Muscle of back (tissue), 13 donors: ENCODE measurements at places on chromosomes 2 and 18.

DNA sequence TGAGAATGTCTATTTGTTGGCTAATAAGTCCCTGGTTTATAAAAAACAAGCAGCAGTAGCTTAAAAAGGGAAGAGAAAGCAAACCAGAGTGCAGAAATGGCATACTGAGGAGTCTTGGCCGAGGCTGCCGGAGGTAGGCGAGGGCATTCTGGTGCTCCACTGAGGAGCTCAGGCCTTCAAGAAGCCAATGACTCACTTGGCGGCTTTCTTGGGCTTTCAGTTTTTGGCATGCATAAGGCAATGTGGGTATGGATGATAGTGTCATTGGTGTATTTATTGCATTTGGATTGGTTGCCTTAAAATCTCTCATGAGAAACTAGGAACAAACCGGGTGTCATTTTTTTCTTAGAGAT is 119.6 kb upstream of the ARL5A start:
- DNase-seq: no peak

GRCh38 chr2:121073320-121074210 is 211.4 kb downstream of the TFCP2L1 start:
- DNase-seq: no peak

DNA sequence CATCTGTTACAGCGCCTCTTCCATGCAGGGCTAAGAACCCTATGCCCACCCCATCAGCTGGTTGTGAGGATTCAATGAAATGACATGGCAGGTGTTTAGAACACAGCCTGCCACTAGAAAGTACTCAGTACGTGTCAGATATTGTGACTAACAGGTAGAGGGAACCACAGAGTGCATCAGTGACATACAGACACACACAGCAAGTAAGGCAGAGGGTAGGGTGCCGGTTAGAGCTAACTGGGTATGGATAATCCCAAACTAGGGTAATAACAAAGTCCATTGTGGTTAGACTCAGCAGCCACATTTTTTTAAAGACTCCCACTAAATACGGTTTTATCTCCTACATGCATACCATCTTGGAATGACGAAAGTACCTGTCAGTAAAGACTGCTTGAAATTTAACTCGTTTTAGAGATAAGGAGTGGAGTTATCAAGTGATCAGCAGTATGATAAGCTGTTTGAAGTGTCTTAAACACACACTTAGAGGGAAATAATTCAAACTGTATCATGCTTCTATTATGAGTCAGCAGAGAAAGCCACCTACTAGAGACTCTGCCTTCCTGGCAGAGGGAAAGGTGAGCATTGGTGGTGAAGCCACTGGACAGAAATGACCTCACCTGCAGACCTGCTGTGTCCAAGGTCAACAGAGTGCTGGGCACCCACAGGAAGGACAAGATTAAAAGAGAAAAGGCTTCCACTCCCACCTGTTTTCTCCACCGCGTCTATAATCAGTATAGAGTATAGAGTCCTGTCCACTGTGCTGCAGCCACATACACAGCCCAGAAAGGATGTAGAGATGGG is 20.6 kb downstream of the MPPE1 start:
- DNase-seq: no peak

DNA sequence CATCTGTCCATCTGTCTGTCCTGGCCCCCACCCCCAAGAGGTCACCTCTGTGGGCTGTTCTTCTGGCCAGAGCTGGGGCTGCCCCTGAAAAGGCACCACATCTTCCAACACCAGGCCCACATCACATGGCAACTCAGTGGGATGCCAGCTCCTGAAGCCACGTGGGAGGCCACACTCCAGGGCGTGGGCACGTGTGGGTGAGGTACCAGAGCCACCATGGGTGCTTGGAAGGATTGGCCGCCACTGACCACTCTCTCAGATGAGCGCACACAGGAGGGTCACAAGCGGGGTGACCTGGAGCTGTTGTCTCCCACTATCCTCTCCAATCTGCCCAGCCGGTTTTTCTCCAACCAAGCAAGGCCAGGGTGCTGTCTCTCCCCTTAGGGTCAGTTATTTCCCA is 197.9 kb downstream of the TFCP2L1 start:
- no peak for DNase-seq

- DNase-seq: no peak
These were observed 124.4 kb downstream of the DIS3L2 start for GRCh38 chr2:232085826-232086425.

- DNase-seq: no peak
These were observed 368.8 kb downstream of the LNPK start for GRCh38 chr2:175633227-175633626.

DNA sequence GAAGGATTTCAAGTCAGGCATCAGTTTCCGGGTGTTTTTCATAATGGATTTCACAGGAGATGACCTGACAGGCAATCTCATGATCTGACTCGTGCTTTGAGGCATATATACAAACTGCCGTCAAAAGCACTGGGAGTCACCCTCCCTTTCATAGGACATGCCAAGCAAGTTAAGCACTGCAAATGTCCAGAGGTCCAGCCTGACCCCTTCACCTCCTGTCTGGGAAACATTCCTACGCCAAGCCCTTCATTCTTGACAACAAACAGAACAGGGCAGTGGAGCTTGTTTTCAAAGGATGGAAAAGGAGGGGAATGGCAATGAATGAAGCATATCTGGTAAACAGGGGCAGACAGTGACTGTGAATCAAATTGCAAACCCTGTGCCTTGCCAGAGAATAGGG is 963.6 kb downstream of the BCL11A start:
- DNase-seq: no peak

DNA sequence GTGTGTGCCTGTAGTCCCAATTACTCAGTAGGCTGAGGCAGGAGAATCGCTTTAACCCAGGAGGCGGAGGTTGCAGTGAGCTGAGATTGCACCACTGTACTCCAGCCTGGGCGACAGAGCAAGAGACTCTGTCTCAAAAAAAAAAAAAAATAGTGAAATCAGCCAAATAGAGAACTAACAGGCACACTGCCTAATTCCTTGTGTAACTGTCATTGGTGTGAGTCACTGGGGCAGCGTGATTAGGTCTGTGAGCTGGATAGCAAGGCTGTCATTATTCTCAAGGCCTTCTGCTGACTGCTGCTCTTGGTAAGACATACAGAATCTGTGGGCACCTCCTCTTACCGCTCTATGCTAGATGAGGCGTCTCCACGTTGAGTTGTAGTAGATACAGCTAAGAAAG is 270.3 kb downstream of the NEDD4L start:
- DNase-seq: peak; percentile 46

DNA sequence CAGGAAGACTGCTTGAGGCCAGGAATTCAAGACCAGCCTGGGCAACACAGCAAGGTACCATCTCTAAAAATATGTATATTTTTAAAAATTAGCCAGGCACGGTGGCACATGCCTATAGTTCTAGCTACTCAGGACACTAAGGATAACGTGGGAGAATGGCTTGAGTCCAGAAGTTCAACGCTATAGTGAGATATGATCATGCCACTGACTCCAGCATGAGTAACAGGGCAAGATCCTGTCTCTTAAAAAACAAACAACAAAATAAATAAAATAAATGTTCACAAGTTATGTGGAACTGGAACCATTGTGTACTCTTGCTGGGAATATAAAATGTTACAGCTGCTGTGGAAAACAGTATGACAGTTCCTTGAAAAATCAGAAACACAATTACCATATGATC is 47.2 kb downstream of the USP34 start:
- no peak for DNase-seq

DNA sequence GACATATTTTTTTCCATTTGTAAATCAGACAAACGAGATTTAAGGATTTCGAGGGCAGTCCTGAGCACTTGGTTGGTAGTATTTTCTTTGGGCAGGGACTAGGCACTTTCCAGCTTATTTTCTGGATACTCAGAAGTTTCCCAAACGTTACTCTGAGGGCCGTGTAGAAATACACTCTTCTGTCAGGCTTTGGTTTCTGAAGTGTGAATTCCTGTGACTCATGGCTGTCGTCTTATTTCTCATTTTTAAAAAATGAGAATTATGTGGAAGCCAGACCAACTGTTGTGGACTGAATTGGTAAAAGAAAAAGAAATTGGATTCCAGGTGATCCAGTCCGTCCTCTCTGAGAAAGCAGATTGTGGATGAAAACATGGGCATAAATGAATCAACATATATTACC is 658.6 kb upstream of the FANCL start:
- DNase-seq: no peak

DNA sequence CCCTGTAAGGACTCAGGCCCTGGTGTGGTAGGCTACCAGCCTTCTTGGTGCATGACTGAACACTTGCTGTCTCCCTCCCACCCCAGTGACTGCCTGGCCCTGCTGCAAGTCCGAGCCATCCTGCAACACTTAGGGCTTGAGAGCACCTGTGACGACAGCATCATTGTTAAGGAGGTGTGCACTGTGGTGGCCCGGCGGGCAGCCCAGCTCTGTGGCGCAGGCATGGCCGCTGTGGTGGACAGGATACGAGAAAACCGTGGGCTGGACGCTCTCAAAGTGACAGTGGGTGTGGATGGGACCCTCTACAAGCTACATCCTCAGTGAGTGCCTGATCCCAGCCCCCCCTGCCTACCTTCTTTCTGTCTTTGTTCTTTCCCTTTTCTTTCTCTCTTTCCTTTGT is 55.2 kb downstream of the HK2 start:
- DNase-seq: no peak

DNA sequence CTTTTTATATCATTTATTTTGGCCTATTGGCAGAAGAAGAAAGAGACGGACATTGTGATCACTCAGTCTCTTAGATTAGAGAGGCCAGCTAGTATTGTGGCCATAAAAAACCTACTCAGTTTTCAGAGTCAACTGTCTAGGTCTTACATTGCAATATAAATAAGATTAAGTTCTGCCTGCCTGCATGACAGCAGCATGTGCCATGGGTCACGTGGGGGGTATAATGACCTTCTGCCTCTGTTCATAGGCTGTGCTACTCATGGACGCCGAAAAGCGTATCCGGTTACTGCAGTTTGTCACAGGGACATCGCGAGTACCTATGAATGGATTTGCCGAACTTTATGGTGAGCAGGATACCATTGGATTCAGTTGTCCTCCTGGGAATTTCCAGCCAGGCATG is 238.5 kb downstream of the ALPK2 start:
- DNase-seq: peak; percentile 58

DNA sequence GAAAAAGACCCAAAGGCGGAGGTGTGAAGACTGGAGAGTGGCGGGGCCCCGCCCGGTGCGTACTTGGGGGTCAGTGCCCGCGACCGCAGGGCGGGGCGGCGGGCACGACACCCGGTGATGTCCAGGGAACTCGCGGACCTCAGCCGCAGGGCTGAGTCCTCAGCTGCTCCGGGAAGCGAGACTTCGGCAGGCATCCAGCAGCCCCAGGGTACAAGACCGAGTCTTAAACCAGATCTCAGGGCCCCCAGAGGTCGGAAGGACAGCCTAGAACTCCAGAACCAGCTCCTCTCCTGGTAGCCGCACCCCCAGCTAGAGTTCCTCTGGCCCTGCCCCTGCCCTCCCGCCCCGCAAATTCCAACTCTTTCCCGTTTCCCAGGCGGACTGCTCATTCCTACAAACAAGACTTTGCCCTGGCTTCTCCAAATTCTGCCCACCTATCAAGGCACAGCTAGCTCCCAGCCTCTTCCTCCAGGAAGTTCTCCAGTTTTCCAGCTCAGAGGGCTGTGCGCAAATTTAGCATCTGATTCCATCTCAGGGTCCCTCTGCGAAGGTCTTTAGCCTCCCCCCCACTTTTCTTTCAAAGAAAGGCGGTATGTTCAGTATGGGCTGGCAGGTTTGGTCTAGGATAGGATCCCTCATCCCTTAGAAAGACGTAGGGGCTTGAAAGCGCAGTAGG is 26.0 kb upstream of the NOTO start:
- peak; percentile 11 for DNase-seq

- no peak for DNase-seq
These were observed 231.5 kb downstream of the NYAP2 start for GRCh38 chr2:225630824-225631533.

GRCh38 chr2:25817630-25818029 is 60.7 kb downstream of the ASXL2 start:
- no peak for DNase-seq
